T47D (cell line): ENCODE measurements at places on chromosomes 1 and 21.
A peak's percentile ranks its signal among the peaks of the same experiment; 100 is the strongest.

GRCh38 chr1:22680726-22681125, 27.7 kb downstream of the C1QB start:
- no peak for DNase-seq

DNA sequence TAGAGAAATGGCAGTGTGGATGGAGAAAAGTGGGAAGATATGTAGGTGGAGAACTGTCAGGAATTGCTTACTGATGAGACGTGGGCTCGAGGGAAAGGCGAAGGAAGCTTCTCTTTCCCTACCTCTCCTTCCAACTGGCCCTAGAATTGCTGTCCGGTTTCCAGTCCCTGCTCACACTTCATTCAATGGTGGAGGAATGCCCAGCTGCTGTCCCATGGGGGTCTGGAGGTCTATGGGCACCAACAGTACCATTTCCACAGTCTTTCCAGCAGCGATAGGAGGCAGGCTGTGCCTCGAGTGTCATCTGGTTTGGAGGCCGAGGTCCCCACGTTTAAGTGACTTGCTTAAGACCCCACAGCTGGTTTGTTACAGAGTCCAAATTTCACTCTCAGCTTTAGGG, 31.5 kb upstream of the CD1D start:
- no peak for DNase-seq

DNA sequence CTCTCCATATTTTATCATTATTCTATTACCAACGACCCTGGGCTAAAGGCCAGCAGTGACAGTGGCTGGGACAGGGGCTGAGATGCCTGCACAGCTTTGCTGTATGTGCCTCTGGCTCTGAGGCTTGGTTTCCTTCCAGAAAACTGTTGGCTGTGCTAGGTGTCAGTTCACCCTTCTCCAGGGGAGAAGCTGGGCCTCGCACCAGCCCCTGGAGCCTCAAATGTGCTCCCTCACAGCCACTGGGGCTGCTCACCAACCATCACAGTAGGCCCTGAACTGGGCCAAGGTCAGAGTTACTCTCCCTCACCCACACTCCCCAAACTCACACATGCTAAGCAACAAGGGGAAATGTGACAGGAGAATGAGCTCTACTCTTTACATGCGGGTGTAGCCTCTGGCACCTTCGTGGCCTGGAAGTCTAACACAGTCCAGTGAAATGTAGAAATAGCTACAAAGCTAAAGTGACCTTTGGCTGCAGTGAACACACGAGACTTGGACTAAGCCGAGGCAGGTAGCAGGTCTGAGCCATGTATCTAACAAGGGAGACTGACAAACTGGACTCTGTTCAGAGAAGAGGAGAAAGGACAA, 4.7 kb upstream of the CD160 start:
- no peak for DNase-seq

- no peak for DNase-seq
Measured at GRCh38 chr1:15172405-15173259, 19.1 kb downstream of the TMEM51 start.

GRCh38 chr1:230381049-230381467, 45.1 kb downstream of the PGBD5 start:
- no peak for DNase-seq

DNA sequence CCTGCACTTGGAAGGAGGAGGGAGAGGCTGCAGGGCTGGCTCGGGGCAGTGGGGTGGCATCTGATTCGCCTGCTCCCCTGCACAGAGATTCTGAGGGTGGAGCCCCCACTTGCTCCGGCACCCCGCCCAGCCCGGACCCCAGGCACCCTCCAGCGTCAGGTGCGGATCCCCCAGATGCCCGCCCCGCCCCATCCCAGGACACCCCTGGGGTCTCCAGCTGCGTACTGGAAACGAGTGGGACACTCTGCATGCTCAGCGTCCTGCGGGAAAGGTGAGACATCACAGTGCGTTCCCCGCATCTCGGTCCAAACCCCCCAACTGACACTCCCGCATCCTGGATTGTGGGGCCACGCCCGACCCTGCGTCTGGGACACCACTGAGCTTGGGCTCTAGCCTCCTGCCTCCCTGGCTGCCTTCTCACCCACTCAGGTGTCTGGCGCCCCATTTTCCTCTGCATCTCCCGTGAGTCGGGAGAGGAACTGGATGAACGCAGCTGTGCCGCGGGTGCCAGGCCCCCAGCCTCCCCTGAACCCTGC, 7.9 kb downstream of the ADAMTSL4 start:
- DNase-seq: no peak

- DNase-seq: no peak
Measured at GRCh38 chr1:160752924-160753323, 13.9 kb downstream of the SLAMF7 start.

DNA sequence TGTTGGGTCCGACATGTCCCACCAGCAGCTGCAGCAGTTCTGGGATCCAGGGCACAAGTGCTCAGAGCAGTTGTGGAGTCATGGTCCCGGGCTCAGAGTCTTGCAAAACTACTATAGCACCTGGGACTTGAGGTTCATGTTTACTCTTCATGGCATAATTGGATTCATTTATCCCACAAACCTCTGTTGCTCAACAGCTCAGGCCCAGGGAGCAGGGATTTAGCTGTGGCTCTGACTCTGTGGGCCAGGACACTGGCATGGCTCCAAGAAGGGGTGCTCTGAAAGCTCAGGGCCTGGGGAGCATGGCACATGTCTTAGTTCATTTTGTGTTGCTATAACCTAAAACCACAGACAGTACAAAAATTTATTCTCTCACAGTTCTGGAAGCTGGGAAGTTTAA, 626.7 kb upstream of the ADGRL2 start:
- DNase-seq: no peak

DNA sequence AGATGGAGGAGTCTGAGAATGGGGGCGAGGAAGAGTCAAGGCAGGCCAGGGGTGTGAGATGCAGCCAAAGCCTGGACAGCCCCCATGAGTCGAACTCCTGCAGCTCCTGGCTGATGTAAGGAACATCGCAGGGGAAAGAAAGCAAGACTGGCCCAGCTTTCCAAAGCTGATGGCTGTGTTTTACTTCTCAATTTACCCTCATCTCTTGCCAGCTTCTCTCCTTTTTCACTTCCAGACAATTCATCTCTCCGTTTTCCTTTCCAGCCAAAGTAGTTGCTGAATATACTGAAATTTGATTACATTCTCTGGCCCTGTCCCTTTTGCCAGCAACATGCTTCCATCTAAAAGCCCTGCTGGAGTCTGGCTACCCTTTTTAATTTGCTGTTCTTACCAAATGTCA, 40.0 kb upstream of the UBE2U start:
- DNase-seq: no peak

GRCh38 chr1:151494741-151495281, 16.4 kb upstream of the CGN start:
- DNase-seq: peak; percentile 33

DNA sequence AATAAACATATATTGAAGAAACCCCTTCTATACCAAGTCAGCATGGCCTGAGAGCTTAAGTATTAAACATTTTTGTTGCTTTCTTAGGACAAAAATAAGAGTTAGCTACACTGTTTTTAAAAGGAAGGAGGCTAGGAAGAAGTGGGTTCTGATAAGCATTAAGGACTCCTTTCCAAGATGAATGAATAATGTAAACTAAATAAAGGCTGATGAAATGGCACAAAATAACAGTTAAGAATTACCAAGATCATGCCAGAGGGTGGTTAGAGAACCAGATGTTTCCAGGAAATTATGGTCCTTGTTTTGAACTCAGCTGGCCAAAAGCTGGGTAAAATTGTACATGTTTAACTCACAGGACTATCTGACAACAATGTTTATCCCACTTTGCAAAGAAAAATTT, 114.1 kb upstream of the ETS2 start:
- DNase-seq: no peak

GRCh38 chr1:36321119-36321951, 2.1 kb downstream of the EVA1B start:
- DNase-seq: no peak

DNA sequence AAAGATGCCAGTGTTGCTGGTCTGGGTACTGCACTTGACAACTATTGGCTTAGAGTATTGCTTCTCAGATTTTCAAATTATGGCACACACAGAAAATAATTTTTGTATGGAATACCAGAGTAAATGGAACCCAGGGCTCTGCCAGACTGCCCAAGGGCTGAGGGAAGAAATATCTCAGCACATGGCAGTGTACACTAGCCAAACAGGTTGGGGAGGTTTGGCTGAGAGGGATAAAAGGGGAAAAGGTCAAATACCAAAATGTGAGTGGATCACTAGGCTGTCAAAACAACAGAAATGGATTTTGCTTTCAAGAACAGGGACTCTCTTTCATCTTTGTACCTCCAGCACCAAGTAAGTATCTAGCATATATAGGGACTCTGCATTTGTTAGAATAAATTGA, 3.0 kb upstream of the RGS8 start:
- peak; percentile 31 for DNase-seq

GRCh38 chr1:230902349-230902923, 34.1 kb upstream of the C1orf198 start:
- no peak for DNase-seq

- DNase-seq: no peak
Measured at GRCh38 chr1:118660769-118661168, 327.4 kb downstream of the TBX15 start.

GRCh38 chr1:199751506-199751905, 276.0 kb upstream of the NR5A2 start:
- no peak for DNase-seq

DNA sequence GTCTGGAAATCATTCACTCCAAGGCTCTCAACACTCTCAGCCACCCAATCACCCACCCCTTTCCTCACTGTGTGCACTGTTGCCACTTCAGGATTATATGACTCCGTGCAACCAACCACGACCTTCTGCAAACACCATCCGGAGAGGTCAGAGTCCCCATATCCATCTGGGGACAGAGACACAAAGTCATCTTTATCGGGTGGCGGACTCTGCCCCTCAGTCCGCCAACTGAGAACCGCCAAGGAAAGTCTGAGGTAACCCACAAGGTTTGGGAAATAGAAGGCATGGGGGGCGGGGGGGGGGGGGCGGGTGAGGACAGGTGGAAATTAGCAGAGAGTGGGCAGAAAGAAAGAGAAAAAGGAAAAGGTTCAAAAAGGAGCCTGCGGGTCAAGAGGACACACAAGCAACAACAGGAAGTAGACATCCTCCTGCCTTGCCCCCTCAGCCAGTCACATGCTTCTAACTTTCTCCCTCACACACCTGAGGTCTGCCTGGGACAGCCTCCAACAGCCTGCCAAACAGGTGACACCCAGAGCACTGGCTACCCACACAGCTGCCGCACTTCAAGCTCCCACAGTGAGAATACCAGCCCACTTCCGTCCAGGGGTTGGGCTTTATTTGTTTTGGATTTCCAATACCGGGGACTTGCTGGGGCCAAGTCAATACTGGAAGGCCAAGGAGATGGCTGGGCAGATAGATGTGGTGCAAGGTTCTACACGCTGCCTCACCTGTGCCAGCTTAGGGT, 58.1 kb downstream of the SSBP3 start:
- no peak for DNase-seq

GRCh38 chr1:172320733-172321132, 99.8 kb upstream of the C1orf105 start:
- no peak for DNase-seq

DNA sequence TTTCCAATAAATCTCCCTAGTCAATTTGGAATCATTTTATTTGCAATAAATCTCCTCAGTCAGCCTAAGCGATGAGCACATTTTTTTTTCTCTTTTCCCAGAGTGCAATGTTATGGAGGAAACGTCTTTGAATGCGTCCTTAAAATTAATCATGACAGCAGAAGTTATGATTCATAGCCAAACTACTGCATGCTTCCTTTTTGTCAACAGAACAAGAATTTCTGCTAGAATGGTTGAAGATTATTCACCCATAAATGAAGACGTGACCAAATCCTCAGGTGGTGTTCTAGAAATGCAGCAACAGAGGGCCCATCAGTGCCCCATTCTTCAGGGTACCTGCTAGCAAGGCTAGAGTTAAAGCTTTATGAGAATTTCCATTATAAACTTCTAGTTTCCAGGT, 407.9 kb upstream of the PKN2 start:
- DNase-seq: no peak

DNA sequence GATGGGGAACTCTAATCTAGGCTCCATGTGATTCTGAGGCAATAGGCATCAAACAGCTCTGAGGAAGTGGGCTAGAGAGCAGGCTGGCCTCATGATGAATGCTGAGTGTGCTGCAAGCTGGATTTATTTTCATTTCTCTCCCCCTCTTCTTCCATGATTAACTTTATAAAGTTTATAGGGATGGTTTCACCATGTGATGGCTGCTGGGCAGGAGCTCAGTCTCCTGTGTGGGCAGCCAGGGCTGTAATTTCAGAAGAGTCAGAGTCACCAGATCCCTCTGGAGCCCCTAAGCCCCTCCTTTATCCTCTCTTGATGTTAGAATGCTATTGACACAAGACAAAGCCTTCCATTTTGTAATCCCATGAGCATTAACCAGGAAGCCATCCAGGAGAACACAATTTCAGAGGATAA, 143.6 kb downstream of the CNIH3 start:
- DNase-seq: no peak

DNA sequence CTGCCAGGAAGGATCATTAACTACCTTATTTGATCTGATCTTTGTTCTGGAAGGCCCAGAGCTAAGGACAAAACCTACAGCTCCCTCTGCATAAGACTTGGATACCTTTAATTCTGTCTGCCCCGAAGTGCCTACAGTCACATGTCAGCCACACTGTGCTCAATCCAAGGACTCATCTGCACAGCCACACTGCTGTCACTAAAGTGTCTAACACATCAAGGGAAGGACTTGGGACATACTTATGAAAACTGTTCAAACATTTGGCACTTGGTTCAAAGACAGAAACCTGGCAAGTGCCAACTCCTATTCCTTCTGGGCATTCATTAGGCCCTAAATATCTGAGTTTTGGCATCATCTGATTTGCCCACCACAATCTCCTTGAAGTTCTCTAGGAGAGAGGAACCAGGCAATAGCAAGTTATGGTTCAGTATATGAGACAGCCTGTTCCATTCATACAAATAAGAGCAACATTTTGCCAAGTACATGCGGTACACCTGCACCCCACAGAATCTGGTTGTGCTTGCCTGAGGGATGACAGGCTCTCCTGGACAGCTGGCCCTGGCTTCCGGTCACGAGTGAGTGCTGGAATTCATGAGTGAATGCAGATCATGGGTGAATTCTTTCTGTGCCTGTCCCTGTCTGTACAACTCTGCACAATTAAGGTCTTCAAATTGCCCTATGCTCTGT, 105.9 kb downstream of the KCNK1 start:
- DNase-seq: no peak
